ENCODE measurements at places on chromosomes 4 and X. TPM values are rescaled to one million over a fixed set of nuclear protein-coding genes. Genes with fewer than 3 reads are reported as not detected.

DNA sequence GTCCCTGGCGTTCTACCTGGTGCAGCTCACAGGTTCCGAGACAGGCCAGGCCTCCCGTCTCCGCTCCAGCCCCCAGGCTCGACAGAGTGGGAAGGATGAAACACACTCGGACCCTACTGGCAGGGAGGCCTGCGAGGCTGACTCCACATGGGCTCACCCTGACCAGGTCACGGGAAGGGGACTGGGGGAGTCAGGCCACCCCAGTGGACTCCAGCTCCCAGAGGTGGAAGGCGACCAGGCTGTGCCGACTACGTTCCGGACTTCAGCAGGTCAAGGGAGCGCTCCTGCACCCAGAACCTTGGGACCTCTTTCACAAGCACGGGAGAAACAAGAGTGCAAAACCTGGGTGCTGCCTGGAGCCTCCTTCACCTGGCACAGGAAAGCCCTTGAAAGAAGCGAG, 4.6 kb upstream of the IRAK1 start:
- no peak for DNase-seq

- DNase-seq = no peak
Observed at GRCh38 chr4:184281231-184282139, 63.8 kb upstream of the ENPP6 start.

CDX4 gene
- total RNA-seq = not detected

RTL5 gene
- total RNA-seq = 6.9 TPM

All from kidney (tissue), 22 donors.